B cell (primary cell): ENCODE measurements at places on chromosomes 5 and 9. TPM values are rescaled to one million over a fixed set of nuclear protein-coding genes. Genes with fewer than 3 reads are reported as not detected.

CCDC171 gene
- polyA plus RNA-seq: 0.22 and 0.45 TPM in 2 replicates

ROR2 gene
- polyA plus RNA-seq: 0.04 and 0.21 TPM in 2 replicates

MAML1 gene
- polyA plus RNA-seq: 9.0 and 12.0 TPM in 2 replicates

SPATA31D3 gene
- not detected in 2 replicates for polyA plus RNA-seq

TMEM252 gene
- 0.10 TPM in 1 of 2 replicates, not detected in the other for polyA plus RNA-seq

FAM151B gene
- not detected in 2 replicates for polyA plus RNA-seq

HDAC3 gene
- polyA plus RNA-seq: 94.0 and 119 TPM in 2 replicates

CKMT2 gene
- polyA plus RNA-seq: not detected in 2 replicates

FOXD4L5 gene
- not detected in 2 replicates for polyA plus RNA-seq

MZB1 gene
- 306 and 375 TPM in 2 replicates for polyA plus RNA-seq

ARID3C gene
- not detected in 2 replicates for polyA plus RNA-seq

TNC gene
- polyA plus RNA-seq: not detected in 2 replicates

PLCXD3 gene
- not detected in 2 replicates for polyA plus RNA-seq

GGTA1 gene
- polyA plus RNA-seq: 0.20 TPM in 1 of 2 replicates, not detected in the other

ANKRD55 gene
- polyA plus RNA-seq: 0.07 and 0.49 TPM in 2 replicates

GABRA6 gene
- polyA plus RNA-seq: not detected in 2 replicates

CTSV gene
- polyA plus RNA-seq: not detected in 2 replicates

FBXL7 gene
- not detected in 2 replicates for polyA plus RNA-seq

FBP2 gene
- polyA plus RNA-seq: not detected in 2 replicates

SPINK13 gene
- not detected in 2 replicates for polyA plus RNA-seq

NTRK2 gene
- 0.03 TPM in 1 of 2 replicates, not detected in the other for polyA plus RNA-seq

SLC23A1 gene
- polyA plus RNA-seq: 9.6 and 12.3 TPM in 2 replicates

CCL27 gene
- polyA plus RNA-seq: not detected in 2 replicates

GPRIN1 gene
- polyA plus RNA-seq: 0.35 and 0.72 TPM in 2 replicates

PDZD2 gene
- not detected in 2 replicates for polyA plus RNA-seq

ADCY2 gene
- polyA plus RNA-seq: not detected in 2 replicates

RIMOC1 gene
- polyA plus RNA-seq: 5.3 and 6.4 TPM in 2 replicates
